ENCODE measurements at places on chromosomes 13 and 19. TPM values are rescaled to one million over a fixed set of nuclear protein-coding genes. Genes with fewer than 3 reads are reported as not detected.

- peaks cover 38% of the 10 kb centered on the region for H3K4me1 ChIP-seq
- no peak overlapping the region for H3K4me3 ChIP-seq
- H3K27me3 ChIP-seq: no peaks in the 10 kb centered on the region
- DNase-seq: no peak
Observed at GRCh38 chr19:5028229-5028886, 59.4 kb downstream of the KDM4B start.

RASAL3 gene
- not detected for total RNA-seq

LGALS14 gene
- total RNA-seq: not detected

- DNase-seq: no peak
- peaks cover 35% of the 10 kb centered on the region for H3K4me1 ChIP-seq
- H3K27me3 ChIP-seq: no peaks in the 10 kb centered on the region
- H3K4me3 ChIP-seq: no peak overlapping the region
- peaks cover 62% of the 10 kb centered on the region for H3K36me3 ChIP-seq
Observed at GRCh38 chr13:110500341-110500740, 61.2 kb downstream of the RAB20 start.

- H3K4me1 ChIP-seq: peaks cover 64% of the 10 kb centered on the region
- peak overlapping the region; percentile 46 for H3K4me3 ChIP-seq
- no peaks in the 10 kb centered on the region for H3K36me3 ChIP-seq
- H3K27ac ChIP-seq: peak overlapping the region; percentile 73
- H3K27me3 ChIP-seq: no peaks in the 10 kb centered on the region
- no peak for DNase-seq
Observed at GRCh38 chr13:101150998-101151397, 265.3 kb downstream of the NALCN start.

MCF2L gene
- total RNA-seq: 4.3 TPM

DNA sequence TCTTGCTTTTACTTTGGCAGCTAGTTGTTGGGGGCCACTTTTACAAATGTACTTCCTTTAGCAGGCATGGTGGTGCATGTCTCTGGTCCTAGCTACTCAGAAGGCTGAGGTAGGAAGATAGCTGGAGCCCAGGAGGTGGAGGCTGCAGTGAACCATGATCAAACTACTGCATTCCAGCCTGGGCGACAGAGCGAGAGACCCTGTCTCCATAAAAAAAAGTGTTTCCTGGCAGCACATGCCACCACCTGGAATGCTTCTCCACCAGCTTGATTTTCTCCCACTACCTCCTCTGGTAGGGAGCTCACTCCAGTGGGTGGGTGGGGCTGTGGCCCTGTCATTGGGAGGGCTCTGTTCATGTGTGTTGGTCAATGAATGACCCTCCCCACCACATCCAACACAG lies 12.5 kb downstream of the FZR1 start:
- no peak overlapping the region for H3K4me3 ChIP-seq
- no peak overlapping the region for H3K27ac ChIP-seq
- peaks cover 21% of the 10 kb centered on the region for H3K4me1 ChIP-seq
- H3K36me3 ChIP-seq: peaks cover 2% of the 10 kb centered on the region

TMEM86B gene
- 3.2 TPM for total RNA-seq

DYRK1B gene
- 31.7 TPM for total RNA-seq

ELSPBP1 gene
- not detected for total RNA-seq

DNA sequence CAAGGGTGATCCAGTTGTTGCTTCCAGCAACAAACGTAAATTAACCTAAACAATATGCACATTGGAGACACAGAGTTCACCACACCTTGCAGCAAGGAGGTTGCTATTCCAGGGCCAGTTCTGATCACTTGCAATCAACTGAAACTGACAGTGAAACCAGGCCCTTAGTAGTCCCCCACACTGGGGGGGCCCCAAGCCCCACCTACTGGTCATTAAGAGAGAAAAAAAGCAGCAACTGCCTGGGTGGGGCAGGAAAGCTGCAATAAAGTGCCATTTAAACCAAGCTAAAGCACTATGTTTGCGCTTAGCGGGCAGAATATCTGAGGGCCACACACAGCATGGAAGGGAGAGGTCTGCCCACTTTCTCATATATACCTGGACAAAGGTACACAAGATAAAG lies 51.5 kb downstream of the ATP7B start:
- H3K27me3 ChIP-seq: no peaks in the 10 kb centered on the region
- DNase-seq: no peak
- peaks cover 5% of the 10 kb centered on the region for H3K36me3 ChIP-seq
- H3K4me1 ChIP-seq: peaks cover 1% of the 10 kb centered on the region

GRCh38 chr13:98429977-98430736 lies 146.8 kb downstream of the STK24 start:
- peak overlapping the region; percentile 32 for H3K27ac ChIP-seq
- H3K27me3 ChIP-seq: no peaks in the 10 kb centered on the region
- H3K36me3 ChIP-seq: peaks cover 58% of the 10 kb centered on the region
- no peak for DNase-seq
- H3K4me1 ChIP-seq: peaks cover 12% of the 10 kb centered on the region

RFPL4AL1 gene
- not detected for total RNA-seq

HCN2 gene
- total RNA-seq: 28.3 TPM

DAND5 gene
- not detected for total RNA-seq

- no peaks in the 10 kb centered on the region for H3K4me1 ChIP-seq
- no peaks in the 10 kb centered on the region for H3K36me3 ChIP-seq
- no peak for DNase-seq
- H3K27me3 ChIP-seq: no peaks in the 10 kb centered on the region
- no peak overlapping the region for H3K27ac ChIP-seq
Observed at GRCh38 chr19:29467824-29468401, 57.9 kb upstream of the VSTM2B start.

GRCh38 chr19:54160182-54160811 lies 776 bp upstream of the LENG1 start:
- peak overlapping the region; percentile 100 for H3K27ac ChIP-seq
- DNase-seq: no peak
- H3K4me1 ChIP-seq: peaks cover 34% of the 10 kb centered on the region
- peaks cover 10% of the 10 kb centered on the region for H3K36me3 ChIP-seq
- H3K27me3 ChIP-seq: no peaks in the 10 kb centered on the region

ZNF420 gene
- total RNA-seq: 12.0 TPM

DNA sequence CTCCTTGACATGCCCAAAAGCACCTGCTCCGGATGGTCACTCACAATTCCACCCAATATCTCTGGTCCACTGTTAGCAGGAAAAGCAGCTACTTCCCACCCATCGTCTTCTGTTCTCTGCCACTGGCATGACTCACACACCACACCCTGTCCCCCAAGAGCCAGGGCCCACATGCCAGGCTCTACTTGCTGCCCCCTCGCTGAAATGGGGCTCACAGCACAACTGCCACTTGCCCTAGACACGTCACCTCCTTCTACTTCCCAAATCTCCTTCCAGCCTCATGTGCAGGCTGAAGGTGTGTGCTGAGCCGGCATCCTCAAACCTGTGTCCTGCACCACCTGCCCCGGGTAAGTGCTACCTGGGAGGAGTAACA lies 65.0 kb downstream of the TBC1D4 start:
- H3K27ac ChIP-seq: no peak overlapping the region
- DNase-seq: no peak
- no peaks in the 10 kb centered on the region for H3K36me3 ChIP-seq
- H3K4me1 ChIP-seq: peaks cover 38% of the 10 kb centered on the region

DNA sequence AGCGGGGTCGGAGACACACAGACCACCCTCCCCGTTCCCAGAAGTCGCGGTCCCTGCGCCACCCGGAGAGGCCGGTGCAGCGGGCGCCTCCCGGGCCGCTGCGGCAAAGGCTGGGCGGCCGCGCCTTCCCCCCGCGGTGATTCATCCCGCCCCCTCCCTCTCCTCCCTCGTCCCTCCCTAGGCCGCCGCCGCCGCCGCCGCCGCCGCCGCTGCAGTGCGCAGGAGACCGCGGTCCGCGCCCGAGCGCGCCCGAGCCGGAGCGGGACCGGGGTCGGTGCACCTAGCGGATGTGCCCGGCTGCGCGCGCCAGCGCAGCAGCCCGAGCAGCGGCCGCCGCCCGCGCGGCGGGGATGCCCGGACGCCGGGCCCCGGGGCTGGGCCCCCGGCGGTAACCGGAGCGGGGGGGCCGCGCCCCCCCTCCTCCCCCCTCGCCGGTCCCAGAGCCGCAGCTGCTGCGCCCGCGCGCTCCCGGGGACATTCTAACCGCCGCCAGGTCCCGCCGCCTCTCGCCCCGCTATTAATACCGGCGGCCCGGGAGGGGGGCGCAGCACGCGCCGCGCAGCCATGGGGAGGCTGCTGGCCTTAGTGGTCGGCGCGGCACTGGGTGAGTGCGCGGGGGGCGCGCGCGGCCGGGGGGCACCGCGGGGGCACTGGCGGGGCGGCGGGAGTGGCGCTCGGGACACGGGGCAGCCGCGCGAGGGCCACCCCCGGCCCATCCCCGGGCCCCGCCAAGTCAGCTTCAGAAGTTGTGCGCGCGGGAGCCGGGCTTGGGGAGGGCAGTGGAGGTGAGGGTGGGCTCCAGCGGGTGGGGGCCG lies at the start of gene SCN1B:
Gene SCN1B, plus strand, starts transcription at position 214 of the 815 bp plus-strand sequence. Its CDS starts 351 bp downstream, at position 565.
- peak; percentile 89 for DNase-seq
- H3K4me3 ChIP-seq: peak within 1 kb of the TSS; percentile 85
- peaks cover 11% of the 10 kb centered on the region for H3K36me3 ChIP-seq
- H3K4me1 ChIP-seq: peaks cover 12% of the 10 kb centered on the region

DNAJC15 gene
- 22.5 TPM for total RNA-seq

- peaks cover 29% of the 10 kb centered on the region for H3K4me1 ChIP-seq
- no peak for DNase-seq
- H3K27me3 ChIP-seq: no peaks in the 10 kb centered on the region
- peaks cover 5% of the 10 kb centered on the region for H3K36me3 ChIP-seq
Observed at GRCh38 chr19:49453757-49454240, 774 bp downstream of the ALDH16A1 start.

CYP4F2 gene
- total RNA-seq: not detected

ANKLE1 gene
- total RNA-seq: 0.99 TPM

GRCh38 chr19:33668968-33669367 lies 47.2 kb downstream of the CHST8 start:
- H3K4me3 ChIP-seq: no peak overlapping the region
- H3K27me3 ChIP-seq: no peaks in the 10 kb centered on the region

- peak; percentile 10 for DNase-seq
- no peak overlapping the region for H3K4me3 ChIP-seq
- H3K27me3 ChIP-seq: no peaks in the 10 kb centered on the region
- H3K27ac ChIP-seq: no peak overlapping the region
- H3K4me1 ChIP-seq: no peaks in the 10 kb centered on the region
- H3K36me3 ChIP-seq: no peaks in the 10 kb centered on the region
Observed at GRCh38 chr19:30802424-30803013, 430.3 kb downstream of the ZNF536 start.

SLC7A1 gene
- 88.7 TPM for total RNA-seq

Measured in osteocyte (in vitro differentiated cells).